Activated CD8-positive, alpha-beta T cell treated with anti-CD3 and anti-CD28 coated beads for 36 hours (primary cell): ENCODE measurements at places on chromosomes 2 and 18. TPM values are rescaled to one million over a fixed set of nuclear protein-coding genes. Genes with fewer than 3 reads are reported as not detected.

The HJURP gene
- 79.8 TPM for total RNA-seq

DNA sequence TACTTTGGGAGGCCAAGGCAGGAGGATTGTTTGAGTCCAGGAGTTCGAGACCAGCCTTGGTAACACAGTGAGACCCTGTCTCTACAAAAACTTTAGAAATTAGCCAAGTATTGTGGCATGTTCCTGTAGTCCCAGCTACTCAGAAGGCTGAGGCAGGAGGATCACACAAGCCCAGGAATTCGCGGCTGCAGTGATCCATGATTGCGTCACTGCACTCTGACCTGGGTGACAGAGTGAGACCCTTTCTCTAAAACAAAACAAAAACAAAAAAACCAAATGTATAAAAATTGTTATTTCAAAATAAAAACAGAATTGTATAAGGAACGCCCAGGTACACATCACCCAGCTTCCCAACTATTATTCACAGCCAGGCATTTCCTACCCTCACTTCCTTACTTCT lies 54.1 kb upstream of the GPR155 start:
- DNase-seq = no peak

The SP140L gene
- total RNA-seq = 43.7 TPM

DNA sequence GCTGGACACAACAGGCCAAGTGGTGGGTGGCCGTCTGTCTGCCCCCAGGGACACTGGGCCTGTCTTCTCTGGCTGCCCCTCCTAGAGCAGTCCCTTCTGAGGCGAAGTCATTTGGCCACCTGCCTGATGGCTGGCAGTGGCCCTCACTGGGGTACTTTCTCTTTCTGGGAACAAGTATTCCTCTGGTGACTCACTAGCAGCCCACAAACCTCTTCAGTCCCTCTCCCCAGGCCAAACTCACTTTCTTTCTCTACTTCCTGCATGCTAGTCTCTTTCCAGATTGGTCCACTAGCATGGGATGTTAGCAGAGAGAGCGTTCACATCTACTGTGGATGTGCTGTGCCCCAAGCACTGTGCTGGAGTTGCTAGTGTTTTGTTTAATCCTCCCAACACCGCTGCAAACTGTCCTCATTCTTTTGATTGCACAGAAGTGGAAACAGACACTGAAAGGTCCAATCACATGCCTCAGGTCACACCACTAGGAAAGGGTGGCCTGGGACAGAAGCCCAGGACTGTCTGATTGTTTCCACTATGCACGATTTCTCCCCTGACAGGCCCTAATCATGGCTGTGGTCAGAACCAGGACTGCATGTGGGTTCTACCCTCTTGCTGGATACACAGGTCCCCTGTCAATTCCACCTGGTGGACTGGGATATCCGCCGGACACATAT lies 5.2 kb downstream of the DYSF start:
- no peak for DNase-seq

DNA sequence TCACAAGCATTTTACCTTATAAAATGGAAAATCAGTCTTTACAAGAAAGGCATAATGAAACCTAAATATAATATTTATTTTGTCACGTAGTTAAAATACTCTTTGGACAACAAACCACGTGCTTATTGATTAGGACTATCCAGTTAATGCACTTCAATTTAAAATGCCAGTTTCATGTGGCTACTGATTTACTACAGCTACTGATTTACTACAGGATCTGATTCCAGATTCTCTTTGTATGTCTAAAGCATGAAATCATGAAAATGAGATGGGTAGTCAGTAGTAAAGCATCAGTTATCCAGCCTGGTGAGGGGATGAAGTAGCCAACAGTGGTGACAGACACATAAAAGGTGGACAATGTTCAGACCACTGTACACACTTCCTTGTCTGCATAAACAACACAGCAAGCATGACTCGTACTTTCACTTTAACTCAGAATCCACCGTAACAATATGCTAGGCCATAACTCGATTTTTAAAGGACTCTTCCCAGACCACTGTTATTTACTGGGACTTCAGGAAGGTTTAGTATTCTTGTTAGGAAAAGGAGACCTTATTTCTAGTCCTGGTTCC lies 24.9 kb downstream of the ACAA2 start:
- DNase-seq = no peak

DNA sequence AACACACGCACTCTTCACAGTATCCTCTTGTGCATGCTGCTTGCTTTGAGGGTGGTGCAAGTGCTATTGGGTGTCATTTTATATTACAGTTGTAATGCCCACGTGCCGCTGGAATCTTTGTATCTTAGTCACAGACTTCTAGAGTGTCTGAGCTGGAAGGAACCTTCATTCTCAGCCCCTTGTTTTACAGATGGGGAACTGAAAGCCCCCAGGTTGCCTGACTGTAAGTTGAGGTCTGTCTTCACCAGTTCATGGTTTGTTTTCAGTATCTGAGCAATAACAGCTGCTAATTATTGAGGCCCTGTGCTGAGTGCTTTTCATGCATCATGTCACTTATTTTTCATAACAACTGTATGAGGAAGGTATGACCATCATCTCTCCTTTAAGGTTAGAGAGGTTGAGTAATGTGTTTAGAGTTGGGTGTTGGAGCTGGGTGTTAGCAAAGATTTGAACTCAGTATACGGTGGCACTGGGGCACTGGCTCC lies 77.0 kb downstream of the PRKCE start:
- DNase-seq = no peak

- DNase-seq = no peak
Observed at GRCh38 chr18:55300936-55301531, 287.0 kb downstream of the TCF4 start.

DNA sequence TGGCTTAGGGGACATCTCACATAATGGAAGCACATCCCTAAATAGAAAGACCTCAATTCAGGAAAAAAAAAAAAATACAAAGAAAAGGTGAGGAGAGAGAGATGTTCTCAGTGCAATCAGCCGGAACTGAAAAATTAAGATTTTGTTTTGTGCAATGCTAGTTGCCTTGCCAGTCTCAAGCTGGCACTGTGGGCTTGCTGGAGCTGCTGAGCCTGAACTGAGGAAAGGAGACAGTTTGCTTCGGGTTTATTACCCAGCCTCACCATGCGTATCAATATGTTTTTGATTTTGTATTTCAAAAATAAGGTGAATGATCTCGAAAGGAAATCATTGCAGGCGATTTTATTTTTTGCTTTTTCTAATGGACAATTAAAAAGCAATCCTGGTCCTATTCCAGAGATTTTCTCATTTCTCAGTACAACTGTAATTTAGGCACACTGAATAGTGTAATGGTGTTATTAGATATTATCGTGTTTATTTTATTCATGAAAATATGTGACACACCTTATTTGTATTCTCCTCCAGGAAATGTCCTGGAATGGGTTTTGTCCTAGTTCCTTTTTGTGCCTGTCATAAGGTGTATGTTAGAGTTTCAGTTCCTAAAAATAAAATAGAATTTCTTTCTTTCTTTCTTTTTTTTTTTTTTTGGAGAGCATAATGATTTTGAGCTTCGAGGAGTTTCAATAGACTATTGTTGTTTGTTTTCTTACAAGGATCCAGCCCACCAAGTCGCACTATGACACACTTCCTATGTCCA lies 72.8 kb upstream of the ZEB2 start:
- DNase-seq = no peak

The LYPD6B gene
- total RNA-seq = not detected

The SLC9A4 gene
- 0.07 TPM for total RNA-seq

- DNase-seq = no peak
Observed at GRCh38 chr2:20557635-20558034, 93.3 kb downstream of the HS1BP3 start.

GRCh38 chr2:76469066-76469465 lies 758.4 kb upstream of the GCFC2 start:
- no peak for DNase-seq

DNA sequence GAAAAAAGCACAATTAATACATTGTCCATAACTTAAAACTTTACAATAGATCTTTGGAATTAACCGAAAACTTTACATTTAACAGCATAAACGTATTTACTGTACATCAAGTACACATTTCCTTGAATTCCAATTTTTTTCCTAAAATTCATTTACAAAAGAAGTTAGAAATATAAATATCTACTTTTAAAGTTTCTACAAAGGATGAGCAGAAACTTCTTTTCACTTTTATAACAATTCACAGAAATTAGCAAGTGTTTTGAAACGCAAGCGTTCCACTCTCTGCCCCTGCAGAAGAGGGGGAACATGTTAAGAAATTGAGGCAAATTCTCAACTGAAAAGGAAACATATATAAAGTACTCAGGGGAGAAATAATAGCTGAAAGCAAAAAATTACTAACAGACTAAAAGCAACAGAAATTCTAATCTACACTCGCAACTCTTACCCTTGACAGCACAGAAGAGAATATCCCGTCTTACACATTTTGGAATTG lies 1.5 kb downstream of the NFE2L2 start:
- DNase-seq = no peak

DNA sequence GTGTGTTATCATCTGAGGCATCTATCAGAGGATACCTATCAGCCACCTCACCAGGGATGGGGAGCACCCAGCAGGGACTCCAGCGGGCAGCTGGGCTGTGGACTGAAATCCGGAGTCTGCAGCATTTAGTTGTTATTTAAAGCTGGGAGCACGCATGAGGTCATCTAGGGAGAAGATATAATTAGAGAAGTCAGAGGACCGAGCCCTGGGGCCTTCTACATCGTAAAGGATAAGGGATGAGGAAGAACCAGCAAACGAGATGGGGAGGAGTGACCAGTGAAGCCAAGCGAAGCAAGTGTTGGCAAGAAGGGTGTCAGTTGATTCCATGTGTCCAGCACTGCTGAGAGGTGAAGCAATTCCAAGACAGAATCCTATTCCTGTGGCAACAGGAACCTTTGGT lies 70.3 kb downstream of the STEAP3 start:
- no peak for DNase-seq

GRCh38 chr2:226183550-226183949 lies 616.1 kb downstream of the IRS1 start:
- DNase-seq = no peak

DNA sequence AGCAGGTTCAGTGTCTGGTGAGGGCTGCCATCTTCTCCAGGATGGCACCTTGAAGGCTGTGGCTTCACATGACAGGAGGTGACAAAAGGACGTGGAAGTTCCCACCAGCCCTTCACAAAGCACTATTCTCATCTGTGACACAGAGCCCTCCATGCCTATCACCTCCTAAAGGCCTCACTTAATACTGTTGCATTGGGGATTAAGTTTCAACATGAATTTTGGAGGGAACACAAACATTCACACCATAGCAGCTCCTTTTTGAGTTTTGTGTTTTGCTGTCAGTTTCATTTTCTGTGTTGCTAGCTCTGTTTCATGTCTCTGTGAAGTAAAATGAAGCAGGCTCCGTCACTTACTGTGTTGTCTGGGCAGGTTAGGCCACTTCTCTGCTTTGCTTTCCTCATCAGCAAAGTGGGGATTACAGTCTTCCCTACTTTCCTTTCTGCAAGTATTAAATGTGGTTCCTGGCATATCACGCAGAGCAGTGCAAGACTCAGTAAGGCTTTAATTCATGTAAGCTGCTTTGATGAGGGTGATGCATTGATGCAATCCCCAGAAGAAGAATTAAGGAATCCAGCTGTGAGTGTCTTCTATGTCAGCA lies 31.6 kb downstream of the LIMS1 start:
- peak; percentile 29 for DNase-seq

The CTIF gene
- total RNA-seq = 3.5 TPM

The LRRTM4 gene
- total RNA-seq = not detected

DNA sequence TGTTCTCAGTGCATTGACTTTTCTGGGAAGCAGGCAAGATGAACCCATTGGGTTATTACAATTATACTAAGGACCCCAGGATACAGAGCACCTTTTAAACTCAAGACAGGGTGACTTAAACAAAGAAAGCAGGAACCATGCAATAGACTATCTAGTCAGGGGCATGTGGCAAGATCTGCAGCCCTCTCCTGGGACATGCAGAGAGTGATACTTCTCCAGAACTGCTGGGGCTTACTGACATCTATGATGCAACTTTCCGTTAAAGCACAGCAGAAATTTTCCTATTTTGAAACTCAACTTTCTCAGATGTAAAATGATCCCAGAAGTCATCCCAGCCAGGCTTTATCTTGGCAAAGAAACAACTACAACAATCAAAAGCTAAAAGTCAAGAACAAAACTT lies 162.2 kb upstream of the HNMT start:
- no peak for DNase-seq

DNA sequence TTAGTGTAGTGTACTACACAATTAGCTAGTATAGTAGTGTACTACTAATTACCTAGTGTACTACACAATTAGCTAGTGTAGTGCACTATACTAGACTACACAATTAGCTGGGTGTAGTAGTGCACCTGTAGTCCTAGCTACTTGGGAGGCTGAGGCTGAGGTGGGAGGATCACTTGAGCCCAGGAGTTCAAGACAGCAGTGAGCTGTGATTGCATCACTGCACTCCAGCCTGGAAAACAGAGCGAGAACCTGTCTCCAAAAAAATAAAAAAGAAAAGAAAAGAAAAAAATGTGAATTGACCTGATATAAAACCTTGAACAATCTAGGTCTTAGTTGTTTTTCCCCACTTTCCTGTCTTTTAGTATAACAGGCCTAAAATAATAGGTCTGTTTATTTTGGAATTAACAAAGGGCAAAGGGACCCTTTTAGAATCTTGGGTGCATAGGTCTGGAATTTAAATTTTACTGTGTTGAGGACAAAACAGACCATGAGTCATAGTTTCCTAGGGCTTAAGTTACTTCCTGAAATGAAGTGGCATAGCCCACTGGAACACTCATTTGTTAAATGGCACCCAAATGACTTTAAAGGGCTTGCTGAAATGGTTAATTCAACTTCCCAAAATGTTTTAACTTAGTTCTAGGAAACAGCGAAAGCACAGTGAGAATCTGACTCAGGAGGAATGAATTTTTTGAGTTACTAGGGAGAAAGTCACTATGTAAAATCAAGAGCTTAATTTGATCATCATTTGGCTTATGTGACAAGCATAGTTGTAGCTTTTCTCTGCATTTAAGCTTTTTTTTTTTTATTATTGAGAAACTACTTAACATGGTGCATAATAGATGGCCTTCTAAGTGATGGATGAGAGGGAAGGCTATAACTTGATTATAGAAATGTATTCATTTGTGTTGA lies 50.7 kb upstream of the ARL5A start:
- no peak for DNase-seq

- DNase-seq = no peak
Observed at GRCh38 chr2:156489750-156490465, 53.7 kb downstream of the GPD2 start.

DNA sequence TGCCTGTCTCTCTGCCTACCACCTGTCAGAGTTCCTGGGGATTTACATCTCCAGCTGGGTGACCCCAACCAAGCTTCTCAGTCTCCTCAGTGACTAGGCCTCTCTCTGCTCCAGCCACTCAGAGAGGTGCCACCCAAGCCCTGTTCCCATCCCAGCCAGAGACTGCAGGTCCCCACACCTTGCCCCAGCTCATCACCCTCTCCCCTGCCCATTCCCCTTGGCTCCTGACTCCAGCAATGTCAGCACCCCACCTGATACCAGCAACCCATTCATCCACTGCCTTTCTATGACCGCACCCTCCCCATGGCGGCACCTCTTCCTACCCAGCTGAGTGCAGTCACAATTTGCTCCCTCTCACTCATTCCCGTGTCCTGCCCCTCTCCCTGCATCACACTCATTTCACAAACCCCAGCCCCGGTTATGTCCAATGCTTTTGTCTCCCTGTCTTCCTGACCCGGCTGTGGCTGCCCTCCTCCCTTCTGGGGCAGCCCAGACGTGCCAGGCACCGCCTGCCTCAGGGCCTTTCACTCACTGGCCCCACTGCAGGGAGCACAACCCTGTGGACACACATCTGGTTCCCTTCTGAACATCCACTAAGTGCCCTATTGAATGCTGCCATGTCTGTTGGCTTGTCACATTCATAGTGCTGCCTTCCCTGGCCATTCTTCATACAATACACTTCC lies 494.8 kb upstream of the HS6ST1 start:
- no peak for DNase-seq
